ENCODE measurements at places on chromosomes 6 and 20.

DNA sequence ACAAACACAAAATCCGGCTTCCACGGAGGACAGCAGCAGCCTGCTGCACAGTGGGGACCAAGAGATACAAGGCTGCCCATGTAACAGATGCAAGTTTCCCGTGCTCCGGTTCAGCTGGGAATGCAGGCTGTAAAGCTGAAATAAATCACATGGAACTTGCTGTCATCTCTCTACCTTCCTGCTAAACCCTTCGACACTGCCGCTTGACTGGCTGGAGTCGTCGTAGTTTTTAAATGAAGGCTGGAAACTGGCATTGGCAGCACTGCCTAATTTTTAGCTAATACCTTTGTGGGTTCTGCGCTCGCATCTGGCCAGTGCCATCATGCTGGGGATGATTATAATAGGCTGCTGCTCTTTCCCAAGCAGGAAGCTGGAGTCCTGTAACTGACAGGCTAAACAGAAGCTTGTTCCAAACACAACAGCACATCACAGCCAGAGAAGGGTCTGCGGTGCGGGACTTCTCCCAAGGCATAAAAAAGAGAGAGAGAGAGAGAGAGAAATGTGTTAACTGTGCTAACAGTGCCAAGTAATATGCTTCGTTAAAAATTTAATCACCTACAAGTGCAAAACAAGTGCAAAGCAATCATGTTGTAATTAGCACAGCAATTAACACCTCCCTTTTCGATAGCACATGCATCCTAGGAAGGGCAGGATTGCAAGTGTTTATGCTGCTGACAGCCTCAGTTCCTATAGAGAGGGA is 146.1 kb downstream of the TFAP2A start:
- DNase-seq = no peak

DNA sequence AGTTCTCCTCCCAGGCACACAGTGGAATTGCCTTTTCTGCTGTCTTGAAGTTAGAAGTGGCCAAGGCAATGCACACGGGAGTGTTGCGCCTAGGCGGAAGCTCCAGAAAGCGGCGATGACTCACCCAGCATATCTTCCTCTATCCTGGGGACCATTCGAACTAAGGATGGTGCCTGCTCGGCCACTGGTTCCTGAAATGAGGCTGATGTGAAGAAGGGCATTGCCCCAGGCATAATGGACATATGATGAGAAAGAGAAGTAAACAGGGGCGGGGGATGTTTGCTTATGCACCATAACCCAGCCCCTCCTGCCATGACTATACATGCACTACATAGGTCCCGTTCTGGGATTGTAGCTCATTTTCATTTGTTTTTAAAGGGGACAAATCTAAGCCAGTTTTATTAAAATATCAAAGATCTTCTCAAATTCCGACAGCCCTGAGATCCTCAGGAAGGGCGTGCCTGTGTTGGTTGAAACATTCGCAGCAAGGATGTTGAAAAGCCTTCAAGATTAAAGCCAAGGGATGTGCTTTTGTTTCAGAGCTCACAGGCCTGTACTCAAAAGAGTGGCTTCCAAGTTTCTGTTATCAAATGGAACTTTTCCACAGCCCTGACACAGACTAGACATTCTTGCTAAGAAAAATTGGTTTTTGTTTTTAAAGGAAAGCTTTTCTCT is 218.5 kb downstream of the LY86 start:
- no peak for DNase-seq

DNA sequence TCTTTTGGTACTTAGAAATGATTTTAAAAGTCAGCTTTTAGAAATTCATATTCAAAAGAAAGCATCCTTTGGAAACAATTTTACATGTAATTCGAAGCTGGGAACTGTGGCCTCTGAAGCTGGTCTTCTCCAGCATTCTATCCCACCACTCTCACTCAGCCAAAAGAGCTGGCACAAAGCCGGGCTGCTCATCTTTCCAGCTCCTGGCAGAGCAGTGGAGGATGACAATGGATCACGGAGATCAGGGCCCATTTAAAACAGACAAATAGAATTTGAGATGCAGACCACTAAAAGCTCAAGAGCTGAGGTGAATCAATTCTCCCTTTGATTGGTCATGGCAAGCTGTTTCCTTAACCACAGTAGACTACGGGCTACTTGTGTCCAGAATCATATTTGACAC is 60.6 kb downstream of the OTOR start:
- no peak for DNase-seq

DNA sequence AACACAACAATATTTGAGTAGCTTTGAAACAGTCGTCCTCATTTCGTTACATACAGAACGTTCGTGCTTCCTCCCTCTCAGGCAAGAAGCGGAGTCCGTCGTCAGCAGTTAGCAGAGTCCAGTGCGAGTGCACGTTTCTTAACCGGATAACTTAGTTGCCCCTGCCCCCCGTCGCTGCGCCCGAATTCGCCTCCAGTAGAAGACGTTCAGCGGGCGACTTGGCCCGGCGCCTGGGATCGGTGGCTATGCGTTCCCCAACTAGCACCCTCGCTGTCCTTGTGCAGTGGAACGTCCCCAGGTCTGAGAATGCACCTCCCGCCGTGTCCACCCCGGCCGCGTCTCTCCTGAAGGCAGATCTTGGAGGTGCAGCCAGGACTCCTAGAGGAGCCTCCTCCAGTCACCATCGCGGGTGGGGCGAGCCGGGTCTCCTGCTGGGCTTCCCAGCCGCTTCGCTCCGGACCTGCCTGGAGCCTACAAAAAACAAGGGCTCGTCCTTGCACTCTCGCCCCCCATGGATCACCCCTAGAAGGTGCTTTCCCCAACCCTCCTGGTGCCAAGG is 910 bp upstream of the PCSK2 start:
- DNase-seq = no peak

GRCh38 chr6:42781796-42782688 is at the start of gene BICRAL:
TSS of gene BICRAL (plus strand) at chr6:42782052. CDS start at chr6:42822023, 39,971 bp downstream.
- DNase-seq = peak; percentile 82

GRCh38 chr20:325889-326644 is 715 bp downstream of the SOX12 start:
- no peak for DNase-seq
